Fibroblast of skin of right biceps (primary cell): ENCODE measurements at places on chromosomes 5 and 9.

GRCh38 chr5:150124596-150124995, 31.0 kb downstream of the PDGFRB start:
- no peak for DNase-seq

DNA sequence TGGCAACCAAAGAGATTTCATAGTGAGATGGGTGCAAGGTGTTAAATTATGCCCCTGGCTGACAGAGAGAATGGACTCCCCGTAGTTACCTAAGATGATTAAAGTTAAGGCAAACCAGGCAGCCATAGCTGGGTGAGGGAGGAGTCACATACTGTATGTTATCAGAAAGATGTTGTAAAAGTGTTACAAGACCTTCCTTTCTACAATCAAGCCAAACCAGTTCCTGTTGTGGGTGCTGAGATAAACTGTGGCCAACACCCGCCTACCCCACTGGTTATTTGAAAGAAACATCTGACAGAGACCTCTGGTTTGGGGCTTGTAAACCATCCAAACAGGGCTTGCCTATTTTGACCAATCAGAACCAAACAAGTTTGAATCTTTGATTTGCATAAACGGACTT, 684.7 kb upstream of the NUDT12 start:
- DNase-seq: no peak

DNA sequence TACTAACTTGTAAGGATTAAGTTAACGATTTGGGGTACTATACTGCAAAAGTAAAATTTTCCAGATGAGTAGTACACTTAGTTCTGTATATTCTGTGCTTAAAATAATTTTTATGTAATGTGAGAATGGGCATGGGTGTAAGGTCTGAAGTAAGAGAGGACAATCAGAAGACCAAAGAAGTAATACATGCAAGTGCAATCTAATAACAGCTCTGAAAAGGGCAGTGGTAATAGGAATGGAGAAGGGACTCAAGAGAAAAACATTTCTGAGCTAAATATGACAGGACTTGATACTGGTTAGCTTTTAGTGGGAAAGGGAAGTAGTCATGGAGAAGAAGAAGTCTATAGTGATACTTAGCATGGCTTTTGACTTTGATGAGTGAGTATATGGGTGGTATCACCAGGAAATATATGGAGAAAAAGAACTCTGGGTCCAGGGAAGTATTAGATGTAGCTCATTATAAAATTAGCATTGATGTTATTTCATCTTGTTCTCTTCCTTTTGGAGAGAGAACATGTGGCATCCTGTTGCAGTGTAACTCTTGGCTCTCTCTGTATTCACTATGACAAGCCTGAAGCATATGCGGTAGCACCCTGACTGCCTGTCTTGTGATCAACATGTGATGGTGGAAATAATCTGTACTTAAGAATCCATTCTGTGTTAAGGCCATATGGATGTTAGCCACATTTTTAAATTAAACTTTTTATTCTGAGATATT, 60.5 kb downstream of the ERCC6L2 start:
- DNase-seq: no peak

GRCh38 chr9:1098551-1098950, 48.4 kb downstream of the DMRT2 start:
- no peak for DNase-seq

DNA sequence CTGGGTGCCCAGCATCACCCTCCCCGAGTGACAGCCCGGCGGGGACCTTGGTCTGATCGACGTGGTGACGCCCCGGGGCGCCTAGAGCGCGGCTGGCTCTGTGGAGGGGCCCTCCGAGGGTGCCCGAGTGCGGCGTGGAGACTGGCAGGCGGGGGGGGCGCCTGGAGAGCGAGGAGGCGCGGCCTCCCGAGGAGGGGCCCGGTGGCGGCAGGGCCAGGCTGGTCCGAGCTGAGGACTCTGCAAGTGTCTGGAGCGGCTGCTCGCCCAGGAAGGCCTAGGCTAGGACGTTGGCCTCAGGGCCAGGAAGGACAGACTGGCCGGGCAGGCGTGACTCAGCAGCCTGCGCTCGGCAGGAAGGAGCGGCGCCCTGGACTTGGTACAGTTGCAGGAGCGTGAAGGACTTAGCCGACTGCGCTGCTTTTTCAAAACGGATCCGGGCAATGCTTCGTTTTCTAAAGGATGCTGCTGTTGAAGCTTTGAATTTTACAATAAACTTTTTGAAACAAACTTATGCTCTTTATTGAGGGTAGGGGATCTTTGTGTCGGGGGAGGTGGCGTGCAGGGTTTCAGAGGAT, 1.3 kb downstream of the GADD45G start:
- peak; percentile 53 for DNase-seq

GRCh38 chr9:136787690-136788400, 3.3 kb upstream of the TMEM141 start:
- peak; percentile 60 for DNase-seq

- peak; percentile 79 for DNase-seq
Measured at GRCh38 chr9:111427186-111427585, 57.0 kb downstream of the ECPAS start.

GRCh38 chr5:133569347-133569746, 43.0 kb downstream of the FSTL4 start:
- no peak for DNase-seq

DNA sequence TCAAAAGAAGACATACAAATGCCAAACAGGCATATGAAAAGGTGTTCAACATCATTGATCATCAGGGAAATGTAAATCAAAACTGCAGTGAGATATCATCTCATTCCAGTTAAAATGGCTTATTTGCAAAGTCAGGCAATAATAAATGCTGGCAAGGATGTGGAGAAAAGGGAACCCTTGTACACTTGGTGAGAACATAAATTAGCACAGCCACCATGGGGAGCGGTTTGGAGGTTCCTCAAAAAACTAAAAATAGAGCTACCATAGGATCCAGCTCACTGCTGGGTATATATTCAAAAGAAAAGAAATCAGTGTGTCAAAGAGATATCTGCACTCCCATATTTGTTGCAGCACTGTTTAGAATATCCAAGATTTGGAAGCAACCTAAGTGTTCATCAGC, 50.3 kb downstream of the AP3S1 start:
- no peak for DNase-seq

- DNase-seq: no peak
Measured at GRCh38 chr5:89929173-89929572, 480.4 kb downstream of the CETN3 start.

DNA sequence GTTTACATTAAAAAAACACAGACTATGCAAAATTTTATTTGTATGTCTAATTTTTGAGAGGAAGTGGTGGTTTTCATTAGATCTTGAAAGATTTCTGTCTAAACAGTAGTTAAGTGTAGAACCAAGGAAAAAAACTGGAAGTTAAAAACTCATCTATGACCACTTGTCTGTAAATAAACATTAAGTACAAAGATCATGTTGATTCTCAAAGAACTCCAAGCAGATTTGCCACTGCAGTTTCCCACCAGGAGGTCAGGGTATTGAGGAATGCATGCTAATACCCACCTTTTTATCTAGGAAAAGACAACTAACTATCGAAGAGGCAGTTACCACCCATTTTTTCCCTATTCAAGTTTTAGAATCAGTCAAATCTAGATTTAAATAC, 1.9 kb downstream of the STOM start:
- DNase-seq: no peak

GRCh38 chr9:91160599-91161464, 200.9 kb downstream of the AUH start:
- no peak for DNase-seq

DNA sequence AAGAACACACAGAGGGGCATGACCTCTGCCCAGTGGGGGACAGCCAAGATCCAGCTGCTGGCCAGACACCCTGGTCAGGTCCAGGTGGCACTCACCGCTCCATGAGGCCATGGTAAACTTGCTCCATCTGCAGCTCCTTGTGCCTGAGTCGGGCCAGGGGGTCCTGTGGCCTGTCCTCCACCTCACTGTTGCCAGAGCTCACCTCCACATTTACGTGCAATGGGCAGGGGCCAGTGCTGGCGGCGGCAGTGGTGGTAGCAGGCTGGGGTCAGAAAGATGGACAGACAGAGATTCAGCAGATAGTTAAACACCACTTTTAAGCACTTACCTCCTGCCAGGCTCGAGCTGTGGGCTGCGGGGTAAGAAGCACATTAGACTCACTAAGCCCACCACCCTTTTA, 28.0 kb downstream of the AKNA start:
- no peak for DNase-seq

DNA sequence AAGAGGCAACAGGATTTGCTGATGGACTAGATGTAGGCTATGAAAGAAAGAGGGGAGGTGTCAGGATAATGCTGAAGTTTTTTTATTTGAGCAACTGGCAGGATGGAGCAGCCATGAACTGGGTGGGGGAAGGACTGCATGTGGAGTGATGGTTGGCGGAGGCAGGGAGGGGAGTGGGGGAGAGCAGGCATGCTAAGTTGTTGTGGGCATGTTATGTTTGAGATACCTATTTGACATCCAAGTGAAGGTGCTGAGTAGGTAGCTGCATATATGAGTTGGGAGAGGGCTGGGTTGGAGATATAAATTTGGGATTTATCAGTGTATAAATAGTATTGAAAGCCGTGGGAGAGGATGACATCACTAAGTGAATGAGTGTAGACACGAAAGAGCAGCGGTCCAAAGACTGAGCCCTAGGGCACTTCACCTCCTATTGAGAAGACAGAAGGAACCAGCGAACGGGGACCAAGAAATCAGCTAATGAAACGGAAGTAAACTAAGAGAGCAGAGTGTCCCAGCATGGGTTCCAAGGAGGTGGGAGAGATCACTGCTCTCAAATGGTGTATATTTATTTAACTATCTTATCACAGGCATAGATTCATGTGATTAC, 7.4 kb downstream of the BSPRY start:
- DNase-seq: no peak

DNA sequence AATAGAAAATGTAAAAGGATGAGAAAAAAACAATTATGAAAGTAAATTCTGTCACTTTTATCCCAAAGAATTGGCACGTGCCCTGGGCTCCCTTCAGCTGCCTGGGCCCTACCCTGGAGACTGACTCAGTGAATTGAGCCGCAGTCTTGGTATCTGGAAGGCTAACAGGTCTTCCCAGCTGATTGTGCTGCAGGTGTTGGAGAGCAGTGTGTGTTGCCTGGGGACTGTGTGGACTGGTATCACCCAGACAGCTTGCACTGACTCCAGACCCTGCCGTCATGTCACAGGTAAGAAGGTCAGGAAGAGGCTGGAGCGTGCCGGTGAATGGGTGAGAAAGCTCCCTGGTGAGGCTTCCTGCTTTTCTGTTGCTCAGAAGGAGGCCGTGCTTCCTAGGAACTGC, 83.3 kb downstream of the AOPEP start:
- no peak for DNase-seq
